ENCODE measurements at places on chromosomes 5 and 9. TPM values are rescaled to one million over a fixed set of nuclear protein-coding genes. Genes with fewer than 3 reads are reported as not detected.

DNA sequence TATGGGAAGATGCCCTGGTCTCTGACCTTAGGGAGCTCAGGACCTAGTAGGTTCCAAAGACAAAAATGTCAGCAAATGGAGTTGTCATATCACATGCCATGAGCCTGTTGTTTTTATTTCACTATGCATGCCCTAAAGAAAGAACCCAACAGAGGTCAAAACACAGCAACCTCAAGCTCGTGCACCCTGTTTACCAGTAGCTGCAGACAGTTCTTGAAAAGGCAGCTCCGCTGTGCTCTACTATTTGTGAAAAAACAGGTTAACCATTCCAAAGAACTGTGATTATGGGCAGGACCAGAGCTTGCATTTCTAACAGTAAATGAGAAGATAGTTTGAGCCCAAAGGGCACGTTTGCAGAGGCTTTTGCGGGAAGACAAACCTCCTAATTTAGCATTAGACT, 22.8 kb downstream of the ITK start:
- no peaks in the 10 kb centered on the region for H3K27me3 ChIP-seq
- H3K27ac ChIP-seq, result peak overlapping the region; percentile 56
- peaks cover 60% of the 10 kb centered on the region for H3K36me3 ChIP-seq
- H3K4me1 ChIP-seq, result peaks cover 96% of the 10 kb centered on the region
- H3K4me3 ChIP-seq, result peak overlapping the region; percentile 68

GRIN1 gene
- total RNA-seq, result 1.2 TPM

SETX gene
- 55.9 TPM for total RNA-seq

DNA sequence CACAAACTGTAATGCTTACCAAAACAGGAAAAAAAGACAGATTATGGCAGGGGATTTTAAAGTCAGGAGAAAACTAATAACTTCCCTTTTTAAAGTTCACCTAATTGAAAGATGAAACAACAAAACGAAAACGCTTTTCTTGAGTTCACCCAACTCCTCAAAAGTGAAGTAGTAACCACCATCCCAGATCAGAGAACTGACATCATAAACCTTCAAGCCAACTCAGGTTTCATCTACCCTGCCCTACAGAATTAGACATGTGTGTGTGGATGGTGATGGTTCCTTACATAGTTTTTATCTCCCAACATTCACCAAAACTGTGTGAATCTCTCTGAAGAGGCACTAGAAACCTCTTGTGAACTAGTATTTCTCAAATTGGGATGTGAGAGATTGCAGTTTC, 195.2 kb upstream of the PTGER4 start:
- no peak for DNase-seq
- H3K4me1 ChIP-seq, result peaks cover 88% of the 10 kb centered on the region
- H3K36me3 ChIP-seq, result peaks cover 5% of the 10 kb centered on the region
- H3K27me3 ChIP-seq, result no peaks in the 10 kb centered on the region
- no peak overlapping the region for H3K4me3 ChIP-seq

SPAG8 gene
- 1.1 TPM for total RNA-seq

DNA sequence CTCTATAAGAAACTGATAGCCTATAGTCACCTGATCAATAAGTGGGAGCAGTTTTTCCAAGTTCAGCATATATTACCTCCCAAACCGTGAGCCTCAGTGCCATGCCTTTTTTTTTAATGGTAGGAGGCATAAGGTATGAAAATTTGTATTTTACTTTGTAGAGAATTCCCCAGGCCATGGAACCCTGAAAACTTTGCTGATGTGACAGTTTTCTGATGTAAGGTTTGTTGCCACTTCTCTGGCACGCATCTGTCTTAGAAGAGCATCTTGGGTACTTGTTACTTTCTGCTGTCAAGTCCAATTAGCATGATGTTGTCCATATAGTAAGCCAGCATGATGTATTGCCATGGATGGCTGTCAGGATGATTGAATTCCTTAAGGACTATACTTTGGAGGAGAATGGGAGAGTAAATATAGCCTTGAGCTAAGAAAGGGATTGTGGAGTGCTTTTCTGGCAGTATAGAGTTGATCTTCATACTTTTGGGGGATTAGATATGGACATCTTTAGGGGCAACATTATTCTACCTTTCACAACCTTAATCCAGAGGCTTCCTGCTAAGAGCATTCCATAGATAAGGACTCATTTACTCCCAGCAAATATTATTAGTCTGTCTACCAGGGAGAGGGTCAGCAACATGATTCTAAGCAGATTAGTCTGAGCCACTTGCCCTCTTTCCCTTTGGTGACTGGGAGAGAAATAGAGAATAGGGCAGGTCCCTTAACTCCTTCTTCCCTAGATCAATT, 389.6 kb downstream of the YTHDC2 start:
- H3K36me3 ChIP-seq, result no peaks in the 10 kb centered on the region
- no peaks in the 10 kb centered on the region for H3K4me1 ChIP-seq
- no peaks in the 10 kb centered on the region for H3K27me3 ChIP-seq
- no peak overlapping the region for H3K4me3 ChIP-seq
- DNase-seq, result no peak

GRCh38 chr9:69633716-69634115, 38.5 kb downstream of the APBA1 start:
- H3K27ac ChIP-seq, result no peak overlapping the region
- no peaks in the 10 kb centered on the region for H3K36me3 ChIP-seq
- no peaks in the 10 kb centered on the region for H3K4me1 ChIP-seq

ANKRD31 gene
- total RNA-seq, result 0.65 TPM
